NK-92 treated with Interleukin-12 subunit alpha and Interleukin-12 subunit beta, amount 100 ng/mL, for 24 hours (cell line): ENCODE measurements at places on chromosomes 6 and 20.

DNA sequence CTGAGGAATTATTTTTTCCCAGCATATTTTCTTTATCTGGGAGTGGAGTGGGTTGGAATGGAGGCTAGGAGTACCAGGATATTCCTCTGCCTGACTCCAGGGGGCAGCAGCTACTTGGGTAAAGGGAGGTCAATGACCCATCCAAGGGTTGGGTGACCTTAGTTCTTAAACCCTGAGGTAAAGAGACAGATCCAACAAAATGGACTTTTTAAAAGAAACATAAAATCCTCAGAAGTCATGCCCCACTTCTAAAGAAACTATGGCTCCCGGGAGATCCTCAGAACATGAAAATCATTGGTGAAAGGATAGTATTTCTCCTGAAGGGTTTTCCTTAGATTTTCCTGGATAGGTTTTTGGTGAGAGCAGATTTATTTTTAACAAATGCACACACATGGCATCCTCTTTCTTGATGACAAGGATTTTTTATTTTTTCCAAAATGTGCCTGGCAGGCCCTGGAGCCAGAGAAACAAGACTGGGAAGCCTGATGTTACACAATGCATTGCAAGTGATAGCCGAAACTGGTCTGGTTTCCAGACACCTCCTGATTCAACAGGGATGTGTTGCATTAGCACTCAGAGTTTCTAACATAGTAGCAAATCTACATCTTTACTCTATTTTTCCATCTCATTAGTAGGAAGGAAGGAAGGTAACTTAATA, 240.9 kb upstream of the BTBD3 start:
- peak; percentile 0 for DNase-seq

- DNase-seq: no peak
Measured at GRCh38 chr6:87213364-87213763, 58.0 kb downstream of the ZNF292 start.

DNA sequence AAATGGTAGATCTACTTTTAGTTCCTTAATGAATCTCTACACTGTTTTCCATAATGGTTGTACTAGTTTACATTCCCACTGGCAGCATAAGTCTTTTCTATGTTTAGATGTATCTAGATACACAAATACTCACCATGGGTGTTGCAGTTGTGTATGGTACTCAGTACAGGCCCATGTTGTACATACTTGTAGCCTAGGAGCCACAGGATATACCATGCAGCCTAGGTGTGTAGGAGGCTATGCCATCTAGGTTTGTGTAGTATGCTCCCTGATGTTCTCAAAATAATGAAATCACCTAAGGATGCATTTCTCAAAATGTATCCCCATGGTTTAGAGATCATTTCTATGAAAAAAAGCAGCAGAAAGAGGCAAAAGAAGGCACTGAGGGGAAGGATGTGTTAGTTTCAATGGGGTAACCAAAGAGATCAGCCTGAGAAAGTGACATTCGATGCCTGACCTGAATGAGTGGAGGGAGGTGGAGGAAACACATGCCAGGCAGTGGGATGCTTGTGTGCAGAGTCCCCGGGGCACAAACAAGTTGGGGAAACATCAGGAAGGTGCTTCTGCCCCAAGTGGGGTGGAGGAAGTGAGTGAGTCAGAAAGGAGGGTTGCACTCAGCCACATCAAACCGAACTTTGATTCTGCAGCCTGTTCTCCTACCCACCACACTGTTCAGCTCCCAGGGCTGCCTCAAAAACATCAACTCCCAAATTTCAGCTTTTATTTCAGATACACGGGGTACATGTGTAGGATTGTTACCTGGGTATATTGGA, 191.2 kb downstream of the ZNF217 start:
- DNase-seq: no peak

GRCh38 chr20:10002866-10003265, 31.9 kb upstream of the ANKEF1 start:
- DNase-seq: no peak

GRCh38 chr20:47353239-47353691, 3.2 kb downstream of the ZMYND8 start:
- DNase-seq: no peak

- DNase-seq: no peak
Measured at GRCh38 chr6:46772762-46773161, 20.4 kb upstream of the MEP1A start.

DNA sequence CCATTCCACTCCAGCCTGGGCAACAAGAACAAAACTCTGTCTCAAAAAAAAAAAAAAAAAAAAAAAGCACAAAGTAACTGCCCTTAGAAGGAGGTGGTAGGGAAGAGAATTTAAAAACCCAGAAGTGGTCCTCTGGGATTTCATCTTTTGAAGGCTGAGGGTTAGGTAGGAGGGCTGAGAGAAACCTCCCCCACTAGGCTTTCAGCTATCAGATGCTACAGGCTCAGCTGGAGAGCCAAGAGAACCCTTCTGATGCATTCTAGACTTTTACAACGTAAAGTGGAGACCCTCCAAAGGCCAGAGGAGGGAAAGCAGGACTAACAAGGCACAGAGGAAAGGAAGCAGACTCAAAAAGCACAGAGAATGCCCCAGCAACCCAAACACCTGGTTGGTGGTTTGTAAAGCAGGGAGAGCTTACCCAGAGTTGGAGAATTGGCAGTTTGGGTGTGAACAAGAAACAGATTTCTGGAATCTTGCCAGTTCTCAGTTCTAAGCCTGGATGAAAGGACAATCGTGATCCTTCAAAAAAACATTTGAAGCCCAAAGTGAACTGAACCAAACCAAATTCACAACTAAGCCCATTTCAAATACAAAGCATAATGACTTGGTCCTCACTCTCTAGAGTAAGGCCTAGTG, 23.2 kb upstream of the SPAG4 start:
- no peak for DNase-seq

DNA sequence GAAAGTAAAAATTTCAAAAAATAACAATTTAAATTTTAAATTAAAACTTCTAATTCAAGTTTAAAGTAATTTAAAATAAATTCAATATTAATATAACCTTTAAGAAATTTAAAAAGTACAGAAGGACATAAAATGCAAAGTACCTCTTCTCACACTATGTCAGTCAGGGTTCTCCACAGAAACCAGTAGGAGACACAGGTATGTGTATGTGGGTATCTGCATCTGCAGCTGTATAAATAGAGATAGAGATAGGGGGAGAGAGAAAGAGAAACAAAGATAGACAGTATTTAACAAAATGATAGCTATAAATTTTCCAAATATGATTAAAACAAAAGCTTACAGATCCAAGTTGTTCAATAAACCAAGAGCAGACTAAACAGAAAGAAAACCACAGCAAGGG, 190.8 kb downstream of the ERMARD start:
- DNase-seq: no peak

GRCh38 chr20:31685853-31686643, 36.6 kb downstream of the BCL2L1 start:
- no peak for DNase-seq

GRCh38 chr20:34798871-34799270, 26.6 kb downstream of the NCOA6 start:
- DNase-seq: no peak

DNA sequence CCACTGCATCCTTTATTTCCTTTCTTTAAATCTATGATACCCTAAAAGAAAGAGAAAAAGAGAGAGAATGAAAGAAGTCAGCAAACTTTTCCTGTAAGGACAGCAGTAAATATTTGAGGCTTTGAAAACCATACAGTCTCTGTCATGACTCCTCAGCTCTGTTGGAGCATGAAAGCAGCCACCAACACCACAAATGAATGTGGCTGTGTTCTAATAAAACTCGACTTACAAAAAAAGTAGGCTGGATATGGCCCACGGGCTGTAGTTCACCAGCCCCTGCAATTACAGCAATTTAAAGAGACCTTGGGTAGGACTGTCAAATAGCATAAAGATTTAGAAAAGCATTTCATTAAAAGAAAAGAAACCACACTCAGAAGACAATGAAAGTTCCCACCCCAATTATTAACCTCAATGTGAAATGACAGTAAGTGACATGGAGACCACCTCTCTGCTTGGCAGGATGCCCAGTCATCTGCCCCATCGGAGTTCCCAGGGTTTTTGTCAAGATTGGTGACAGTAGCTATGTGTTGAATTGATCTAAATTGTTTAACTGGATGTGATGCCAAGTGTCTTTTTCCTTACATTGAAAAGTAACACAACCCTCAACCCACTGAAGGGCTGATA, 50.9 kb downstream of the TNFRSF21 start:
- DNase-seq: no peak

- DNase-seq: no peak
Measured at GRCh38 chr6:42300701-42301100, 83.0 kb upstream of the MRPS10 start.

GRCh38 chr20:63689046-63690002, 7.1 kb upstream of the TNFRSF6B start:
- DNase-seq: no peak

DNA sequence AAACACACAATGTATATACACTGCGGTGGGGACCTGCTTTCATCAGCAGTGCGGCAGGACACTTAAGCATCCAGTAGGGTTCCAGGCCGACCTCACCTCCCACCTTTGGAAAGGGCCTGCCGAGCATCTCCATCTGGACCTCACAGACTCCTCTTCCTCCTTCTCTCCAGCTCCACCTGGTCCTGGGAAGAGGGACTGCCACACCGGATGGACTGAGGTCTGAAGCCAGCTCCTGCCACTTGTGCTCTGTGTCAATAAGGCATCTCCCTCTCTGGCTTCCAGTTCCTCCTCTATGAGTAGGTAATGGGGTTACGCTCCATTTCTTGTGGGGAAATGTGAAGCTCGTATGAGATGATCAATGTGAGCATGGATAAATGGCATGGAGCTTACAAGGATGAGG, 19.1 kb upstream of the NNAT start:
- no peak for DNase-seq

DNA sequence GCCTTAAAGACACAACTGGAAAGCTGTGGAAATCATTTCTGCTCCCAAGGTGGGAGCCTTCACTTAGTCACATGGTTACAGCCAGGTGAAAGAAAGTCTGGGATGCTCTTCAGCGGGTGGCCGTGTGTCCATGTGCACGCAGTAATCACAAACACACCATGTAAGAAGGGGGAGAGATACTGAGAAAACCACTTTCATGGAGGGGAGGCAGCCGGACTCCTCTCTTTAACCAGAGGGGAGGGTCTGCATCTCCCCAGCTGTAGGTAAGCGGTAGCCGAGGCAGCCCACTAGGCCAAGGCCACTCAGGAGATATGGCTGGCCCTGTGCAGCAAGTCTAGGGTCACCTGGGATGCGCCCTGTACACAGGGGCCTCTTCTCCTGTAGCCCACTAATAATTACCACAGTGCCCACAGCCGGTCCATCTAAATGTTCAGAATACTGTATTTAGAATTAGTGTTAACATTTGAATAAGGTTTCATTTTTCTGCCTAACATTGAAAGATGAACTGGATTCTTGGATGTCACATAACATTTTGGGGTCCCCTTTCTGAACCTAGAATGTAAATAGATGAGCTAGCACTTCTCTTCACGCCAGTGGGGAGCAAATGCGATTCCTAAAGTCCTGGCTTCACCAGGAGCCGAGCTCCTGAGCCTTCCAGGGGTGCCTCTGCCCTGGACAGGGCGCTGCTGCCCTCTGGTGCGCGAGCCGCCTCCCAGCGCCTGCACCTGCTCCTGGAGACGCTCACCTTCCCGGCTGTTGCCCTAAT, 15.9 kb downstream of the GPR31 start:
- DNase-seq: no peak

DNA sequence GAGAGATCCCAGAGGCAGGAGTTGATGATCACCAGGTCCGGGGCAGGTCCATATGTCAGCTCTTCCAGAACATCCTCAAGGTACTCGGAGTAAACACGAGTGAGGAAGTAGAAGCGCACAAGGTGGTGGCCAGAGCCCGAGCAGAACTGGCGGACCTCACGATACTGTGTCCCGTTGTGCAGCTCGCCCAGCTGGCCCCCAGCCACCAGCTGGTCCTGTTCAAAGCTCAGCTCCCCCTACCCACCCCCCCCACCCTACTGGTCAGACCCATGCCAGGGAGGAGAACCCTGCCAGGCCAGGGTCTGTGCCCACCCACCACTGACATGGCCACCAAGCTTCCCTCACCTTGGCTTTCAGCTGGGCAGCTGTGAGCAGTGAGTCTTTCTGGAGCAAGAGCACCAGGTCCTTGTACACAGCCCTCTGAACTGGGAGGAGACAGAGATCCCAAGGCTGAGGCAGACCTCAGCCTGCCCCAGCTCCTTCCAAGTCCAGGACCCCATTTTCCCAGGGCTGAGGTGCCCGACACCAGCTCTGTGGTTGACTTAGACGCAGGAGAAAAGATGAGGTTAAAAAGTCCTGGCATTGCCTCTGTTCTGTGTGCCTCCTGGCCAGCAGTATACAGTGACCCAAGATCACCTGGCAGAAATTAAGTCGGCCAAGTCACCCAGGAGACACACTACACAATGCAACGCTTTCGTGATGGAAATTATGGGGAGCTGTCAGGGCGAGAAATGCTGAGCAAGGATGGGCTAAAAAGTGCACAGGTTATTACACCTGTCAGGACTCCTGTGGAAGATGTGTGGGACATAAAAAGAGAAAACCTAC, 1.4 kb downstream of the PCED1A start:
- DNase-seq: no peak

DNA sequence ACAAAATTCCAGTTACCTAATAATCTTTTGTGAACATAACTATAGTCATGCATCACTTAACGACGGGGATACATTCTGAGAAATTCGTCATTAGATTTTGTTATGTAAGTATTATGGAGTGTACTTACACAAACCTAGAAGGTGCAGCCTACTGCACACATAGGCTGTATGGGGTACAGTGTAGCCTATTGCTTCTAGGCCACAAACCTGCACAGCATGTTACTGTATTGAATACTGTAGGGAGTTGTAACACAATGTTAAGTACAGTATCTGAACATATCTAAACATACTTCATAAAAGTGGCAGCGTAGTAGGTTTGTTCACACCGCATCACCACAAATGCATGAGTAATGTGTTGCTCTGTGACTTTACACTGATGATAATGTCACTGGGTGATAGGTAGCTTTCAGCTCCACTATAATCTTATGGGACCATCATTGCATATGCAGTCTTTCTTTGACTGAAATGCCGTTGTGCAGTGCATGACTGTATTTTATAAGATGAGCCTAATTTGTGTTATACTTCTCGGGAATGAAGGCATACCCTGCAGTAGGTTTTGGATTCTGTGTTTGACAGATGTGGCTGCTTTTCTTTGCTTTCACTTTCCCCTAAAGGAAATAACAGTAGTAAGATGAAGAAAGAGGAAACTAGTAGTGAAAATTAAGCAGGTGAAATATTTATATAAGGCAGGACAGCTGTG, 365.6 kb downstream of the FARS2 start:
- no peak for DNase-seq
